Fibroblast of skin of scalp (primary cell): ENCODE measurements at places on chromosomes 12 and 14.

GRCh38 chr14:68719634-68720384 lies 73.1 kb downstream of the ZFP36L1 start:
- DNase-seq: no peak

DNA sequence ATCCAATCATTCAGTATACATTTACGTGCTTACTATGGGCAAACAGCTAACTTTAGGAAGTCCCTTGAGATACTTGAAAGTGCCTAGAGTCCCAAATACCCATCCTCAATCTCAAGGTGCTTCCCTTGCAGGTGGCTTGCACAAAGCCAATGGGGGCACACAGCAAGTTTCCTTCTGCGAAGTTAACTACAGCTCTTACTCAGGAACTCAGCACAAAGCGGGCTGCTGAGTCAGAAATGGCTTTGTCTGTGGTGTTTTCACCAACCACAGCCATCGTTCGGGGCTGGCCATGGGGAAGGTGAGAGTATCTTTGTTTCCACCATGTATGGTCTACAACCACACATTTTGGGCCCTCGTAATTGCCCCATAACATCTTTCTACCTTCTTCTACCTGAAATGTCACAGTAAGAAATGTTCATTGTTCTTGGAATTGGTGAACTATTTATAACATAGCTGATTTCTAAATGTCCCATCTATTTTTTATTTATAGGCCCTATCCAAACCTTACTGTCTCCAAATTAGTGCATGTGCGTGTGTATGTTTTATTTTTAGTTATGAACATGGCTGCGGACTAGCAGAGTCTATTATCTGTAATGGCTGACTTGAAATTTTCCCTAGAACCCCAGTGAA lies 13.9 kb downstream of the MFAP5 start:
- DNase-seq: no peak

DNA sequence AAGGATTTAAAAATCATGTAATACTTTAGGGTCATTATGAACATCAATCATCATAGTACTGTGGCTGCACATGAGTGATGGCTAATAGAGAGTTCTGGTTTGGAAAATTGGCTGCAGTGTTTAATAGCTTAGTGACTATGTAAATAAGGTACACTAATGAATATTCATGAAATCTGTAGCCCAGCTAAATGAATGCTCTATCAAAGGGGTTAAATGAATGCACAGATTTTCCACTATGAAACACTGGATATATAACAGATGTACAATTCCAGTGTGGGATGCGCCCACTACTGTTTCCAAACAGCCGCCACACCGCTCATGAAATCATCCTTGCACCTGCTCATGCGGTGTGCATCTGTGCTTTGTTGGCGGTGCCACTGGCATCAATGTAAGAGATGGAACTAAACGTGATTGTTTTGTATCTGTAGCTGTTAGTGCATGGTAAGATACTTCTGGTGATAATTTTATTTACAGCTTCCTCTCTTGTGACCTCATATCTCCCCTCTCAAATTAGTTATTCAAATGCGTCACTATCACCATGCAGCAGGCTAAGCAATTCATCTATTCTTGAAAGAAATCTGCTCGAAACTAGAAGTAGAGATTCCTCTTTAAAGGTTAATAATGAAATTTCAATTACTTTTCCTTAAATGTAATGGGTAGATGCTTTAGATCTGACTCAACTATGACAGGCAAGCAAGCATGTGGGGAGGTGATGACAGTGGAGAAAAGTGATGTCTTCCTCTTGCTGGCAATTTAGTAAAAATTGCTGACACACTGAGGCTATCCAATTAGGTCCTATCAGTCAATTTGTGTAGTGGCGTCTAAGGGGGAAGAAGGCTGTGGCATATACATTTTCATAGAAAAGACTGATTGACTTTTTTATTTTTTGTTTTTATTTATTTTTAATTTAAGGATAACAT lies 433.6 kb downstream of the AEBP2 start:
- peak; percentile 52 for DNase-seq

GRCh38 chr14:53331247-53331646 lies 178.1 kb upstream of the DDHD1 start:
- peak; percentile 82 for DNase-seq

DNA sequence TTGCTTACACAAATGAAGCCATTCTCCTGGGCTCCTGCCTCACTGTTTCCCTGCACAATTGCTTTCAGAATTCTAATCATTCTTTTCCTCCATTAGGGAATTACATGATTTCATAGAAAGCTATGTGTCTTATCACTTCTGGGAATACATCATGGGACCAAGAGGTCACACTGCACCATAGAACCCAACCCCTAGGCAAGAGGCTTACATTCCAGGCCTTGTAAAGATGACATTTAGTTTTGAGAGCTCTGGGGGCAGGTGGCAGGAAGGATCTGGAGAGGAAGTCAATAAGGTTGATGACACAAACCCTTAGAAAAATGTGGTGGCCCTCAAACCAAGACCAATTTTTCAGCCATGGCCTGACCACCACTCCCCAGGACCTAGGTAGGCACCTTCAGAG lies 57.1 kb downstream of the NUAK1 start:
- peak; percentile 87 for DNase-seq

DNA sequence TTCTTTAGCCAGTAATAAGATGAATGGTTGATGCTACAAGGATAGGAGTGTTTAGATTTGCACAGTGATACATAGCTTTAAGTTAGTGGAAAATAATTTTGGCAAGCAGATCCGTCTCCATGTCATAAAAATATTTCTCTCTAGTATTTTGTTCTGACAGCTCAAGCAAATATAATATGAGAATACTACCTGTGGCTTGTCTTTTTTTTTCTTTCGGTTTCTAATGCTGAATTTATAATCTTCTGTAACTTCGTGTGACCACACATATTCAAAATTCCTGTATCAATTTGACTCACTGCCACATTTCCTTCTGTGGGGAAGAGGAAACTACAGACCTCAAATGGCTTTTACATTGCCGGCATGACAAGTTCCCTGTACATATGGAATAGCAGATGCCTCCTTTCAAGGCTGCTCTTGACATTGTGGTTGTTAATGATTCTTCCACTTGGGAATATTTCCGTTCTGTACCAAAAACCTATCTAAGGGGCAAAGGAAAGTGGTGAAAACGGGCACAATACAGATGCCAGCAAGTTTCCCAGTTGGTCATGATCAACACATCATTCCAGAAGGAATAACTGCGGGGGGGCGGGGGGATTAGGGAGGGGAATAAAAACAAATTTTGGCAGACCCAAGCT lies 103.6 kb upstream of the CCDC91 start:
- DNase-seq: peak; percentile 64

GRCh38 chr12:64203775-64204174 lies 18.3 kb downstream of the KICS2 start:
- DNase-seq: no peak

DNA sequence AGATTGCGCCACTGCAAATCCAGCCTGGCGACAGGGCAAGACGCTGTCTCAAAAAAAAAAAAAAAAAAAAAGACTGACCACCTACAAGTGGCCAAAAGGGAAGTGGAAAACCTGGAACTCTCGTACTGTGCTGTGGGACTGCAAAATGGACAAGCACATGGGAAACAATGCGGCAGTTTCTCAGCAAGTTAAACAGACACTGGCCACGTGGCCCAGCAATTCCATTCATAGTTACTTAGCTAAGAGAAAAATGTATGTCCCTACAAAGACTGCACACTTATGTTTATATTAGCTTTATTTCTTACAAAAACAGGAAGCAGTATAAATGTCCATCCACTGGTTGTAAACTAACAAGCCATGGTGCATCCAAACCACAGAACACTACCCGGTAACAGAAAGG lies 5.6 kb downstream of the CHFR start:
- DNase-seq: peak; percentile 8

GRCh38 chr12:99153293-99153692 lies 494.3 kb upstream of the GARIN6 start:
- DNase-seq: no peak

DNA sequence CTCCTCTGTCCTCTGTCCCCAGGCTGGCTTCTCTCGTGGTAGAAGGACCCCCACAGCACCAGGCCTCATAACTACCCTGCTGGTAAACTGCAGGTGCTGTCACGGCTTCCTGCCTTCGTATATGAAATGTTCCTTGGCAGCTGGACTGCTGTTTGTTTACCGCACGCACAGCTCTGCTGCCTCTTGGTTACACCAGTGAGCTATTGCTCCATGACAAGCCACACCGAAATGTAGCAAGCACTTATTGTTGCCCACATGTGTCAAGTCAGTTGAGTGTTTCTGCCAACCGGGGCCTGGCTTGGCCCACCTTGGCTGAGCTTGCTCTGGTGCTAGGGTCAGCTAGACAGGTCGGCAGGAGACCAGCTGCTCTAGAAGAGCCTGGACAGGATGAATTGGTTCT lies 21.7 kb upstream of the TCL1B start:
- DNase-seq: no peak

DNA sequence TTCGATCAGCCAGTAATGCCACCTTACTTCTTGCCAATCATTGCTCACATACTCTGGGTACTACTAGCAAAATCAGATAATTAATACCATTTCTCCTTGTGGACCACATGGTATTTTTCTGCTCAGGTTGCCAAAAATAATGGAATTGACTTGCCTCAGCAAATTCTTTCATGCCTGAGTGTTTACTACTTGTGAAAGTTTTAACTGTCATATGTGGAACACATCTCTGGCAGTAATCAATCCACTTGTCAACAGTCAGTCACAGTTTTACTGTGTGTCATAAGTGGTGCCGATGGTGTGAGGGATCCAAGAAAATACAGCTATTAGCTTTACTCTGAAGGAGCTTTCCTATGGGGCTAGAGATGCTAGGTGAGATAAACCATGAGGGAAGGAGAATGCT lies 55.3 kb upstream of the ATF1 start:
- DNase-seq: peak; percentile 46

GRCh38 chr12:42945927-42946326 lies 356.4 kb upstream of the PRICKLE1 start:
- DNase-seq: no peak

DNA sequence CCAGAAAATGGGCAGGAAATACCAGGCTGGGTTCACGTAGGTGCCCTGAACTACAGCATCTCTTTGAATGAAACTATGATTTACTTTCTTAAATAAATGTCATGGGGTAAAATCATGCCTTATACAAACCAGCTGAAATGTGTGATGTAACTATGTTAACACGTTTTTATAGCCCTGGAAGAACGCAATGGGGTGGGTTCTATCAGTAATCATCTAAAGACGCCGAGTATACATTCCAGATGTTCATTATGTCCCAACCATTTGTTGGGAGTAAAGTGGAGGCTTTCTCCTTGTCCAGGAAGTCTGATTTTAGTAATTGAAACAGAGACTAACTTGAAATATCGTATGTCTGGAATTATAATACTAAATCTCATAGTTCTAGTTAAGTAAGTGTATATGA lies 16.2 kb upstream of the IGF1 start:
- no peak for DNase-seq

GRCh38 chr12:25806271-25806670 lies 152.2 kb upstream of the RASSF8 start:
- no peak for DNase-seq

- no peak for DNase-seq
Measured at GRCh38 chr14:104218361-104219180, 80.2 kb downstream of the KIF26A start.

GRCh38 chr12:118271183-118271582 lies 101.5 kb downstream of the TAOK3 start:
- peak; percentile 42 for DNase-seq

- DNase-seq: no peak
Measured at GRCh38 chr14:104105071-104105821, 19.7 kb downstream of the ASPG start.

GRCh38 chr12:93573552-93574223 lies 1.2 kb downstream of the SOCS2 start:
- DNase-seq: no peak

DNA sequence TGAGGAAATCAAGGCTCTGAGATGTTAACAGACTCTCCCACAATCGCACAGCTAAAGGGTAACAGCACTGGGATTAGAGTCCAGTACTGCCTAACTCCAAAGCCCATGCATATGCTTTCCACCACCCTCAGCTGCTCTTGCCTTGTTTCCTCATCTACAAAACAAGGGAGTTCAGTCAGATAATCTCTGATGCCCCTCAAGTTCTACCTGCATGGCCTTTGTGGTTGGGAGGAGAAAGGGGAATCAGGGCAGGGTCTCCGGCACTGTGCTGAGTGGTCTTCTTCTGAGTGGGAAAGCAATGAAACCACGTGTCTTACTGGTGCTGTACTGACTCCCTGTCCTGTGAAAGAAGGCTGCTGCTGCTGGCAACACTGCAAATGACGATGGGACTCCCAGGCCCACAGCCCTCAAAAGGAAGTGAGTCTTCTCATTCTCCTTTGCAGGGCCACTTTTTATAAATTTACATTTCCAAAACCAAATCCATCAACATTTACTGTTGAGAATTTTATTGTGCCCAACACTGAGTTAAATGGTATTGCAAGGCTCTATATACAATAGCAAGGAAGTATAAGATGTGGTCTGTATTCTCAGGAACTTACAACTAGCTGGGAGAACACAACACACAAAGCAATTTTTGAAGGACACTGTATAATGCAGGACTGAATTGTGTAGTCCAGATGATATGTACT lies 19.7 kb upstream of the DUSP16 start:
- no peak for DNase-seq

DNA sequence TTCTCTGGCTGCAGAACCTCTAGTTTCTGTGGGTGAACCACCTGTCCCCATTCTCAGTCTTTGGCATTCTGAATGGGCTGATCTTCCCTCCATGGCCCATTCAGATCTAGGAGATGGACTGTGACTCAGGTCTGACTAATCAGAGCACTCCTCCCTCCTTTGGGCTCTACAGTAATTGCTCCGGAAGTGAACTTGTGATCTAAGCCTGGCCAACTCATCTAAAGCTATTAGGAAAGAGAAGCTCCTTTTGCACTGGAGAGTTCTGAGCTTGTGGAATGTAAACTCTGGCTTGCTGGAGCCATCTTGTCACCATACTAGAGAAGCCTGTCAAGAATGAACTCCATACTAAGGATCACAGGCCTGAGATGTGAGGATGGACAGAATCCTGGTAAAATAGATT lies 168.2 kb downstream of the SUDS3 start:
- DNase-seq: no peak

- no peak for DNase-seq
Measured at GRCh38 chr12:4119157-4119761, 154.3 kb upstream of the CCND2 start.

- DNase-seq: peak; percentile 13
Measured at GRCh38 chr12:95385246-95386035, 88.5 kb upstream of the METAP2 start.

DNA sequence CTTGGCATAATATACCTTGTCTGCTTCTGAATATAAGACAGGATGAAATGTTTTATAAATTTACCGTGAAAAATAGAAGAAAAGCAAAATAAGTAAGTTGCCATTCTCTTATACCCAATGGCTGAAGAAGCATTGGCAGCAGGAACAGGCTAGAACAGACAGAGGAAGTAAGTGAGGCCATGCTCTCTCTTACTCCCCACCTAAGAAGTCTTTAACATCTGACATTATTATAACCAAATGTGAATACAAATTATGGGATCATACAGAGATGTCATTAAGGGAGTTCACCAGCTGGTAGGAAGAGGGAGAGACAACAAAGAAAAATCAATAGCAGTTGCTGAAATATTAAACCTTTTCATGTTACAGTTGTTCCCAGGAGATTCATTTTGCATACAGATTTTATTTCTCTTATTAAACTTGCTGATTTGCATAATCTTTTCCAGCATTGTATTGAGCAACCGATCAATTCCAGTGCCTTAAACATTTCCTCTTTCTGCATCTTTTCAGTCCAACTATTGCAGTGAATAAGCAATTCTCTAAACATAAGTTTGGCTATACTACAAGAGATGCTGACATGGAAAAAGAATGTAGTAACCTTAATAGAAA lies 270.6 kb downstream of the SLC6A15 start:
- DNase-seq: peak; percentile 22

- no peak for DNase-seq
Measured at GRCh38 chr14:65622703-65623102, 210.2 kb downstream of the FUT8 start.
